ENCODE measurements at places on chromosomes 16 and 17.

- DNase-seq: no peak
Observed at GRCh38 chr17:48611213-48611612, 396 bp upstream of the HOXB7 start.

- DNase-seq: no peak
Observed at GRCh38 chr17:64240261-64240740, 22.8 kb downstream of the TEX2 start.

DNA sequence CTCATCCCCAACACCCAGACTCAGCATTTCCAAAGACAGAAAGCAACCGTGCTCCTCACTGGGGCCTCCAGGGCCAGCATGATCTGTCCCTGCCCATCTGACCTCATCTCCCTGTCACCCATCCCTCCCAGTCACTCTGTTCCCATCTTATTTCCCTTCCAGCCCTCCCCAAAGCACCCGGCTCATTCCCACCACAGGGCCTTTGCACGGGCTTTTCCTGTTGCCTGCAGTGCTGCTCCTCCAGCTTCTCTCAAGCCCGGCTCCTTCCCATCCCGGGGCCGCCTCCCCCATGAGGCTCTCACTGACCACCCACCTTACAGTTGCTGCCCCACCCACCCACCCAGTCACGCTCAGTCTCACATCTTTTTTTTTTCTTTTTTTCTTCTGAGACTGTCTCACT is 54.8 kb downstream of the RMI2 start:
- DNase-seq: no peak

- DNase-seq: peak; percentile 67
Observed at GRCh38 chr16:24516900-24517669, 22.3 kb upstream of the RBBP6 start.

GRCh38 chr16:19846436-19846835 is 38.2 kb downstream of the GPRC5B start:
- no peak for DNase-seq

DNA sequence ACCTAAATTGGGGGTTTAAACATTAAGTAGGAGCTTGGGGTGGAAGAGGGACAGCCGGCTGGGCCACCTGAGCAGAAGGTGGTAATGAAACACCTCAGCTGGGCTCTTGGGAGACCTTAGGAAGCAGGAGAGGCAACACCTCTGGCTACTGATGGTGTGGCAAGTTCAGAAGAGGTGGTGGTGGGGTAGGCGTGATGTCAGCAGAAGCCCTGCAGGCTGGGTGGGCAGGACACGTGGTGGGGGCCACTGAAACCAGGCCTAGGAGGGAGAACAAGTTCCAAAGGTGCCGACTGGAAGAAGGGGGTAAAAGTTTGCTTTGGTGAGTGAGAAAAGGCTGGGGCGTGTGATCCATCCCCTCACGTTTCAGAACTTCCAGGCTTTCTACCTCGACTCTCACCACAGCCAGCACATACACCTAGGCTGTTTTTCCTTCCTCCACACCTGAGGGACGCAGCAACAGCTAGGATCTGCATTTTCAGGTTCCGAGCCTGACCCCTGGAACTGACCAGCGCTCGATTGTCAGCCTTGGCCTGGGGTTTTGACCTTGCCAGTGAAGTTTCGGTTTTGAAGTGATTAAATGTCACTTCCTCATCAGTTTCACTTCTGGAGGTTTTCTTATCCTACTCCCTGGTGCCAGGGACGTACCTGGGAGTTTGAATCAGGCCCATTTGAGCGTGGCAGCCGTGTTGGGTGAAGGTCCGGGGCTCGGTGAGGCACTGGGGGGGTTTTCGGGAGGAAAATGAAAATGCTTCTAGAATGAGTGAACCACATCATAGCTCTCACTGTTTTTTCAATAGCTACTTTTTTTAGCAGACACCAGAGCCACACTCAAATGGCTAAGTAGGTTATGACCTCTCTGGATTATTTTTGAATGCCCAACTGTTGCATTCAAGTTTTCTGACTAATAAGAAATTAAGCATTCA is 10.0 kb downstream of the SNN start:
- DNase-seq: no peak

GRCh38 chr16:67528222-67528869 is at the start of gene RIPOR1:
Gene RIPOR1 (plus strand): TSS chr16:67528829. CDS start chr16:67538447, 9,618 bp downstream.
- no peak for DNase-seq

DNA sequence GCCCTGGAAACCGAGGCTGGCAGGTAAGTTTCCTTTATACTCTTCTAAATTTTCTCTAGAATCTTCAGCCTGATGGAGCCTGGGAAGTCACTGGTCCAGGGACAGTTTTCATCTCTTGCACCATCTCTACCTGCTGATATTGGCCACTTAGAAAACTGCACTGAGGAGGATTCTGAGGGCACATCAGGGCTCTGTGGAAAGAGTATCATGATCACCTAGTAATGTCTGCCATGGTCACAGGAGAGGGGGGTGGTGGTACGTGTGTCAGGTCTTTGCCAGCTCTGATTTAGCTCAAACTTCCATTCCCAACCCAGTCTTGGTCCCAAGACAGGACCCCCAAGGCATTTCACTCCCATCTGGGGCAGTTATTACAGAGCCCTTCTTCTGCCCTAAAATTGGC is 35.2 kb upstream of the DOC2B start:
- DNase-seq: no peak

GRCh38 chr17:27466743-27467375 is 10.6 kb downstream of the KSR1 start:
- DNase-seq: no peak
